Stimulated activated CD4-positive, alpha-beta T cell treated with anti-CD3 and anti-CD28 coated beads, TNF-alpha, amount 100 ng/mL, for 24 hours (primary cell): ENCODE measurements at places on chromosomes 7 and 10.

- DNase-seq: no peak
Observed at GRCh38 chr10:48437546-48437945, 131.1 kb downstream of the MAPK8 start.

DNA sequence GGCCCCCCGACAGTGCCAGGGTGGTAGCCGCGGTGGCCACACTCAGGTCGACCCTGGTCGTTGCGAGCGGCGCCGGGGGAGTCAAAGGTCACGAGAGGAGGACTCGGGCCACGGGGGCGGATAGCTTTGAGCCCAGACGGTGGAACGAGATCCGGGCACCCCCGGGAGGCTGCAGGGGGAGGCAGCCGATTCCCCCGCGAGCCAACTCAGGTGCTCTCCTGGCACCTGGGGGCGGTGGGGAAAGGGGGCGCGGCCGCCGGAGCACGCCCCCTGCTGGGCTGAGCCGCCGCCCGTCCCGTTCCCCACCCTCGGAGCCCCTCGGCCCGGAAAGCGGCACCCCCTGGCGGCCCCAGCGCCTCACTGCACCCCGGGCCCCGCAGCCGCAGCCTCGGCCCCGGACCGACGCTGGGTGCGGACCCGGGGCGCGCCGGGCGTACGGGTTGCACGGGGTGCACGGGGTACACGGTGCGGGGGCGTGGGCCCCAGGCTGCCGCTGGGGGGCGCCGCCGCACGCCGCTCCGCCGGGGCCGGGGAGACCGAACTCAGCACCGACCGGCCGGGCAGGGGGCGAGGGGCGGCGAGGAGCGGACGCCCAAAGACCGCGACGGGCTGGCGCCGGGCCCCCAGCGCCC lies 521 bp upstream of the NYAP1 start:
- peak; percentile 82 for DNase-seq

- no peak for DNase-seq
Observed at GRCh38 chr10:69884686-69885085, 83.0 kb downstream of the COL13A1 start.

GRCh38 chr7:90536449-90536848 lies 59.7 kb upstream of the CDK14 start:
- DNase-seq: no peak

GRCh38 chr7:134941185-134941900 lies 45.0 kb upstream of the AGBL3 start:
- DNase-seq: no peak

- no peak for DNase-seq
Observed at GRCh38 chr7:936386-937054, 18.0 kb downstream of the ADAP1 start.

- no peak for DNase-seq
Observed at GRCh38 chr10:11148142-11149028, 130.7 kb downstream of the CELF2 start.

- no peak for DNase-seq
Observed at GRCh38 chr7:16063221-16063620, 358.1 kb downstream of the CRPPA start.

GRCh38 chr7:143931739-143932138 lies 3.3 kb upstream of the OR2F2 start:
- DNase-seq: no peak

DNA sequence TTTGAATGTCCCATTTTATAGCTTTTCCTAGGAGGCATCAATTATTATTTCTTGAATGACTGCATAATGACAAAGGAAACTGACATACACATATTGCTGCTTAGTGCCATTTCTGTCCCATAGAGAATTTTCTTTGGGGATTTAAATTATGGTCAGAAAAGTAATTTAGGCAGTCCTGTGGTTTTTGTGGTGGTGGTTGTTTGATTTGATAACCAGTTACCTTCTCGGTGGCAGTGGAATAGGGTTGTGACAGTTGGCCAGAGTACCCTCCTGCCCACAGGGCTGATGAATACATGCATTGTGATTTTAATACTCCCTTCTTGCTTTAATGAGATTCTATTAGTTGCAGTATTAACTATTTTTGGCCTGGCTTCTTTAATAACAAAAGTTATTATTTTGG lies 6.6 kb upstream of the SGCE start:
- no peak for DNase-seq

DNA sequence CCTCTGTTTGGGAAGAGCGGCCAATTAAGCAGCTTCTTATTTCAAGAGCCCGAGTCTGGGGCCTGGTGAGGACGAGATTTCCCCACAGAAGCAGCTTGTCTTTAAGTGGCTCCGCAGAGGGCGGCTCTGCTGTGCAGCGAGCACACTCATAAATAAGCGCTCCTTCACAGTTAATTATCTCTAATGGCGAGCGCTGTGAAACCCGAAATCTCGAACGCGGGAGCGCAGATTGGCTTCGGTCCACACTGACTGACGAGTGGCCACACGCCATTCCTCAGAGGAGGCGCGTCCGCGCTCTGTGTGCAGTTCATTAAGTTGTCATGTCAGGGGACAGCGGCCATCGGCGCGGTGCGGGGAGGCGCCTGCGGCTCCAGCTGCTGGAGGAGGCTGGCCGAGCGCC lies 560.9 kb downstream of the DNAJB6 start:
- no peak for DNase-seq

DNA sequence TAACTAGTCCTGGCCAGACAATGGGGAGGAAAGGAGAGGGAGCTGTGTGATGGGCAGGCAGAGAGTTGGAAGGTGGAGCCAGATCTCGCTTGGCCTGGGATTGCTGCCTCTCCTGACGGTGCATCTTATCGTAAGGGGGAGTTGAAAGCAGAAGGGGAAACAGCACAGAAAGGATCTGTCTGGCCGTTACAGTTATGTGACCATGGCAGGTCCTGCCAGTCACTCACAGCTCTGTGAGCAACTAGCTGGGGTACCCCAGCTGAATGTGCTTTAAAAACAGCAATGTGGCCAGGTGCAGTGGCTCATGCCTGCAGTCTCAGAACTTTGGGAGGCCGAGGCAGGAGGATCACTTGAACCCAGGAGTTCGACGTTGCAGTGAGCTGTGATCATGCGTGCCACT lies 8.1 kb downstream of the BLVRA start:
- no peak for DNase-seq

DNA sequence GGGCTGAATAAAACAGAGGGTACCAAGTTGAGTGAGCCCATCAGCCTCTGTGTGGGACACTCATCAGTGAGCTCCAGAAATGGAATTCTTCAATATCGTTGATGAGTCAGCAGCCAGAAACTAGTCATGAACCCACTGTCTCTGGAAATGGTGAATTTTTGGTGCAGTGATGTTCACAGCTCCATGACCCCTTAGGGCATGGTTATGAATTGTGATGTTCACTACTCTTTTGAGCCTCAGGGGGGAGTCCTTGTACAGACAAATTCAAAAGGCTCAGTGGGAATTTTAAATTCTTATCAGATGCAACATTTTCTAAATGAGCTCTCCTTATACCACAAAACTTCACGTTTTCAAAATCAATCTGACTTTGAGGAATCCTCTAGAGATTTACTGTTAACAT lies 335.7 kb downstream of the PHTF2 start:
- DNase-seq: no peak

GRCh38 chr7:54780490-54780889 lies 21.5 kb upstream of the SEC61G start:
- no peak for DNase-seq

- DNase-seq: no peak
Observed at GRCh38 chr10:121683816-121684215, 85.6 kb upstream of the FGFR2 start.

DNA sequence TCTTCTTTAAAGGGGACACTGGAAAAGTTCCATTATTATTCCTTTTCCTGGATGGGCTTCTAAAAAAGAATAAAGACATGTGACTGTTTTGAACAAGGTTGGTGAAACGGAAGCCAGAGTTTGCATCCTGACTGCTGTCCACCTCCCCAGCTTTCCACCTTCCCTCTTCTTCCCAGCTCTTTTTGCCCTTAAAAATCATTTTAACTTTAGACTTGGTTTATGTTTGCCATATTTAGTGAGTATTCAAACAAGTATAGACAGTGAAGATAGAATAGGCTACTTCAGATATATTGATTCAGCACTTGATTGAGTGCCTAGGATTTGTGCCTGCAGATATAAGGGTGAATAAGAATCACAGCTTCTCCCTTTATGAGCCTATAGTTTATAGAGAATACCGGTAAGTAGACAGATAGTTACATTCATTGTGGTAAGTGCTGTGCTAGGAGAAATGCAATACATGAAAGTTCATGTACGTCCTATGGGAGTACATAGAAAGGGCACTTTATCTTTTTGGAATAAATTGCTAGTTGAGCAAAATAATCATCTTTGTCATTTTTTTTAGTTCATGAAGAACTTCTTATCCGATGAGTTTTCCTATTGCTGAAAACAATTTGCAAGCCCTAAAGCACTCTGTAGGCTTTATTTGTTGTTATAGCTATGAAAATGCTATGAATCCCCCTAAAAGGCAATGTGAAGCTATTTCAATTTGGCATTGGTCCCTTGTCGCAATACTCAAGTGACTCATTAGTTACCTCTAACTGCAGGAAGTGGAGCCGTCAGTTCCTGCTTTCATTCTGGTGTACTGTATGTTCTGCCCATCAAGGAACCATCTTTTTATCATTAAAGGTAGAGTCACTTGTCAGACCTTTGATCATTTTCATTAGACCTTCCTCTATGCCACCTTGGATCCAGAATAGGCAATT lies 57.2 kb upstream of the STRIP2 start:
- DNase-seq: no peak

DNA sequence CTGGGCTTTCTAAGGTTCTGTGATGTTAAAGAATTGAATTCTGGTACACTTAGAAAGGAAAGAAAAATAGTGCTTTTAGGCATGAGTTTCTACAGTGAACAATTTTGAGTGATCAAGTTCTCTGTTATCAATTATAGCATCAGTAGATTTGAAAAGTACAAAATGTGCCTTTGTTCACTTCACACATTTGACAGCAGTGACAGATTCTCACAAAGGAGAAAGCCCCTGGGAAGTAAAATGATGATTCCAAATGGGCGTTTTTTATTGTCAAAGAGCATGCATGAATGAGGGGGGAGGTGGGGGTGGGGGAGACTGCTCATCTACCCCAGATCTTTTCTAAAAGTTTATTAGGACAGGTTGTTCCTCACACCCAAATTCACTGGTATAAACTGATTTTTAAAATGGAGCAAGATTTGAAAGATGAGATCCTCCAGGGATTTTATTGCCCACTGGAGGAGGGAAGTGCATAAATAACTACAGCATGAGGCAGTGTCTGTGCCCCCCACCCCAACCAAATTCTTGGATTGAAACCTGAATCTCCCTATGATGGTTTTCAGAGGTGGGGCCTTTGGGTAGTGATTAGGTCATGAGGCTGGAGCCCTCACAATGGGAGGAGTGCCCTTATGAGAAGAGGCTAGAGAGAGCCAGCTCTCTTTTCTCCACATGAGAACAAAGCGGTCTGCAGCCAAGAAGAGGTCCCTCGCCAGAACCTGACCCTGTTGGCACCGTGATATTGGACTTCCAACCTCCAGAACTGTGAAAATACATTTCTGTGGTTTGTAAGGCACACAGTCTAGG lies 79.5 kb downstream of the AOAH start:
- no peak for DNase-seq

DNA sequence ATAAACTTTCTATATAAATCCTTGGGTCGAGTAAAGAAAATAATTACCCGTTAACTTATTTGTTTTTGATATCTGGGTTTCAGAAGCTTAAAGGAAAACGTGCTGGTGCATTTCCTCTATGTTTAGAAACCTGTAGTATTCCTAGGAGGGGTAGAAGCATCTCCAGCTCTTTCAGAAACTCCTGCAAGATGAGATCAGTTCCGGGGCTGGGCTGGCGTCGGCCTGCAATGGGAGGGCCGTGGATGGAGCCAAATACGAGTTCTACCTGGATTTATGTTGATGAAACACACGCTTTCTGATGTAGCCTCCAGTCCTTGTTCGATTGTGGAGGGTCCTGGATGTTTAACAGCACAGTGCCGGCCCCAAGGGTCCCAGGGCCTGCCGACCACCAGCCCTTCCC lies 35.8 kb upstream of the DIP2C start:
- DNase-seq: no peak

DNA sequence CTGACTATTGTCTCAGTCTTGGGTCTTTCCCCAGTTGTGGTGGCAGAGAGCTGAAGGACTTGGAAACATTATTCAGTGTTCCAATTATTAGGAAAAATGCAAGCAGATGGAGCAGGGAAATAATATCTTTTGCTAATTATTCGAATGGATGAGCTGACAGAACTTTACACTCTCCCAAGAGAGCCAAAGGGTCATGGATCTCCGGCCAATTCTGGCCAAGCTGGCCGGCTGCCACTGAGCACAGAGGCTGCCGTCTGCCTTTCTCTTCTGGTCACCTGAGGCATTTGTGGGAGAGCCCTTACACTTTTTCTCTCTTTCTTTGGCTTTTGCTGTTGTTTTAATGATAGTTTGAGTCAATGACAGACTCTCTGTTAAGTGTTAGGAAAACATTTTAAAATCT lies 22.2 kb upstream of the CNTNAP2 start:
- no peak for DNase-seq

- no peak for DNase-seq
Observed at GRCh38 chr7:6367701-6368211, 80.0 kb downstream of the DAGLB start.

DNA sequence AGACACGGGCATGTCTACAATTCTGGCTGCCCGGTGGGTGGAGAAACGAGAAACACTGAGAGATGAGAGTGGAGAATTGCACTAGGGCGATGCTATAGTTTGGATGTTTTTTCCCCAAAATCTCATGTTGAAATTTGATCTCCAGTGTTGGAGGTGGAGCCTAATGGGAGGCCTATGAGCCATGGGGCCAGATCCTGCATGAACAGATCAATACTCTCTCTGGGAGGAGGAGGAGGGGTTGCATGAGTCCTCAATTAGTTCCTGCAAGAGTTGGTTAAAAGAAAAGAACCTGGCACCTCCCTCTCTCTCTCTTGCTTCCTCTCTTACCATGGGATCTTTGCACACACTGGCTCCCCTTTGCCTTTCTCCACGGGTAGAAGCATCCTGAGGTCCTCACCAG lies 299.1 kb downstream of the CALN1 start:
- no peak for DNase-seq

- DNase-seq: no peak
Observed at GRCh38 chr7:156419782-156420181, 220.8 kb upstream of the RNF32 start.

GRCh38 chr10:1395025-1395480 lies 338.9 kb downstream of the WDR37 start:
- DNase-seq: no peak

GRCh38 chr10:63267414-63268148 lies 134.5 kb downstream of the NRBF2 start:
- no peak for DNase-seq

- DNase-seq: no peak
Observed at GRCh38 chr7:96344236-96344635, 22.3 kb upstream of the SLC25A13 start.

- no peak for DNase-seq
Observed at GRCh38 chr10:15120523-15120922, 23.4 kb downstream of the RPP38 start.

DNA sequence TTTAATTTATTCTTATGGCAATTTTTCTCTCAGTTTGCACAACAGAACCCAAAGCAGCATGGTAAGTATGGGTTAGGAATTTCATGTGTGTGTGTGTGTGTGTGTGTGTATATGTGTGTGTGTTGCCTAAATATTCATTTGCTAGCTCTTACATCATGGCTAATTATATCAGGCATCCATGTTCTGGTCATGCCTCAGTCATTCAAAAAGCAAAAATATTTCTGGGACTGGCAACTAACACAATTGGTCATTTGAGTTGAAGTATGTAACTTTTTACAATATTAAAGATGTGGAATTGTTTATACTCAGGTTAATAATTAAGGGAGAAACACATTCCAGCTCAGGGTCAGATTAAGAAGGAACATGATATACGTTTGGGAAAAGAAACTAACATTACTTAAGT lies 67.6 kb upstream of the PHYHIPL start:
- DNase-seq: no peak

- DNase-seq: no peak
Observed at GRCh38 chr10:70662362-70663220, 9.7 kb upstream of the ADAMTS14 start.

- no peak for DNase-seq
Observed at GRCh38 chr10:102400076-102400475, 4.6 kb downstream of the NFKB2 start.
